ENCODE measurements at places on chromosomes 1 and 21. TPM values are rescaled to one million over a fixed set of nuclear protein-coding genes. Genes with fewer than 3 reads are reported as not detected.

The LRRC3 gene
- 0.37 TPM for total RNA-seq

The ZBTB17 gene
- 47.1 TPM for total RNA-seq

The MX2 gene
- 0.87 TPM for total RNA-seq

The SGIP1 gene
- 48.0 TPM for total RNA-seq

The IVL gene
- total RNA-seq: 1.7 TPM

The CENPF gene
- 48.5 TPM for total RNA-seq

The CRNN gene
- not detected for total RNA-seq

The AKT3 gene
- 66.9 TPM for total RNA-seq

The ARHGEF16 gene
- not detected for total RNA-seq

The GOLT1A gene
- total RNA-seq: not detected

The ADAMTSL4 gene
- total RNA-seq: 2.1 TPM

The OR2T35 gene
- total RNA-seq: not detected

The CD247 gene
- not detected for total RNA-seq

The RNU1-1 gene
- under 0.01 TPM for total RNA-seq

The BECN2 gene
- not detected for total RNA-seq

Data from uterine smooth muscle cell (primary cell).